Fibroblast of upper back skin (primary cell): ENCODE measurements at places on chromosomes 4 and X.
A peak's percentile ranks its signal among the peaks of the same experiment; 100 is the strongest.

DNA sequence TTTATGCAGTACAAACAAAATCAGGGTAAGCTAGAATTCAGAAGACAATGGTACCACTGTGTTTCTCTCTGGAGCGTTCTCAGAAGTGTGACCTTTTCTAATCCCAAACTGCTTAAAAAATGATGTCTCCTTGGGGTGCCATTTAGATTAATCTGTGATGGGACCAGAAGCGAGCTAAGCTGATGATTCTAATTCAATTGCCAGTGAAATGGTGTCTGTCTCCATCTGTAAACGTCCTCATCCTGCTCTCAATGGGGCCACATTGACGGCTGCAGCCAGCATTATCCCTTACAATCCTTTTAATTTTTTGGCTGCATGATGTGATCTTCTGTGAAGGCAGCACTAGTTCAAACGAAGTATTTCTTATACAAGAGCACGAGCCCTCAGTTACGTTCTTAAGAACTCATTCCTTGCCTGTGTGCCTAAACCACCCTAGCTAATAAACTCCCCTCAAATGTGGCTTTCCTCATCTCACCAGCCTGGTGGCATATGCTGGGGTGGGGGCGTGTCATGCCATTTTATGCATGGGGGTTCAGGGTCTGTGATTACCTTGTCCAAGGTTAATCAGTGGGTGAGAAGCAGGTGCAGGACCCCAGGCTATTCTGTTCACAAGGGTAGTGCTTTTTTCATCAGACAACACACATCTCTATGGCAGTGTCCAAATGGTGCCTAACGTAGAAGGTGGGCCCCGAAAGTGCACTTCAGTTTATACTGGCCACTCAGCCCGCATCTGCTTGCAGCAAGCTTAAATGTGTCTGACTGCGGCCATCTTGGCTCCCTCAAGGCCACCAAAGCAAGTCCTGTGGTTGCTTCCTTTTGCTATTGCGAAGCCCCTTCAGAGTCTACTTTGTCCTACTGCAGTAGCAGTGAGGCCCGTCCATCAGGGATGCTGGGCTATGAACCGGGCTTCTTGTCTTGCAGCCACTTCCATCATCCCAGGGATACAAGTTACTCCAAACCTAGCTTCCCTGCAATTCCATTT lies 45.7 kb upstream of the SLC2A9 start:
- DNase-seq: no peak

DNA sequence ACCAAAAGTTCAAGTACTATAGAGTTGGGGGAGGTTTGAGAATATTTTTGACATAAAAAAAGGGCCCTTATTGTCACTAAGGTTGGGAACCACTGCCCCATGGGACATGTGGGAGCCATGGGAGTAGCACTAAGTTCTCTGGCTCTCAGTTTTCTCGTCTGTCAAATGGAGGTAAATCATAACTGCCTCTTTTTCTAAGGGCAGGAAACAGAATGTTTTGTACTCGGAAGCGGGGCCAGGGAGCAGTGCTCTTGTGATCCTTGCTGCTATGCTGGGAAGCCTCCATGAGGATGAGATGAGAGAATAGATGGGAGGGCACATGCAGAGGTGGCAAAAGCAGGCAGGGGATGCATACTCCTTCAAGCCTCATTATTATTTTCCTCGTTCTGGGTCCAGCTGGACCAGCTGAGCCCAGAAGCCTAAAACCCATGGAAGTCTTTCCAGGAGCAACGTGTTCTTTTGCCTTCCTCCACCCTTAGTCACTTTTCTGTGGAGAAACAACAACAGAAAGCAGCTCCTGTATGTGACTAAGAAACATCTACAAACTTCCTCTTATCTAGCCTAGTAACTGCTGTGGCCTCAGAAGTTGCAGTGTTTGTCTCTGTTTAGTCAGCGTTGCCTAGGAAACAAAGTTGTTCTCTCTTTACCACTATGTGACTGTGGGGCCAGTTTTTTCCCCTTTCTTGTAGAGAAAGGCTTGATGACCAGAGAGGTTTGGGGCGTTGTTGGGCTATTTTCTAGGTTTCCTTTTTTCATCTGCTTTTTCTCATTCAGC lies 64.8 kb downstream of the TSC22D3 start:
- DNase-seq: peak; percentile 85

DNA sequence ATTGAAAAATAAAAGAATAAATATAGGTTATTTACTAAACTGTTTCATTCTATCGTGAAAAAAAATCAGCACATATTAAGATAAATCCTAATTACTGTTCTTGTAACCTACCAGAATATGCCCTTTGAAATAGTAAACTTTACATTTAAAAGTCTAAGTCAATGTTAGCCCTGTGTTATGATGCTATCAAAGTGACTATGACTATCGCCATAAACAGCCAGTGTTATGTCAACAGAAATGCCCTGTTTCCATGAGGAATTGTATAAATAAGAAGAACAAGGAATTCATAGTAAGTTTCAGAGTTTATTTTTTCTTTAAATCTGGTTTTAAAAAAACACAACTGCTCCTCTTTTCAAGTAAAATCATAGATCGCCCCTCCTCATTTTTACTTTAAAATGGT lies 11.4 kb downstream of the NR3C2 start:
- no peak for DNase-seq

- DNase-seq: no peak
These were observed 9.7 kb downstream of the AMMECR1 start for GRCh38 chrX:110308220-110308619.

DNA sequence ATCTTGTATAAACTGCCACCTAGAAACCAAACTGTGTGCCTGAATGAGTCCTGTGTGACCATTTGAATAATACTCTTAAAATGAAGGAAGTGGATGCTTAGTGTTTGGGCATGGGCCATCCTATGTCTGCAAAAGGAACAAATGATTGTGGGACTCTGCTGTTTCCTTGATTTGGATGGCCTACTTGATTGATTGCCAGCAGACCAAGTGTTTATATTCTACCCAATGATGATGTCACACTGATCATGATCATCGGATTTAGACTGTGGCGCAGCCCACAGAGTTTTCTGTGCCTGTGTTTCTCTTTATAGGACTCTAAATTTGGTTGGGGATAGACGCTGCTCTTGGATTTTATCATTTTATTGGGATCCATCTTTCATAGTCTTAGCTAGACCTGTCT lies 4.4 kb downstream of the SEPTIN11 start:
- DNase-seq: no peak

DNA sequence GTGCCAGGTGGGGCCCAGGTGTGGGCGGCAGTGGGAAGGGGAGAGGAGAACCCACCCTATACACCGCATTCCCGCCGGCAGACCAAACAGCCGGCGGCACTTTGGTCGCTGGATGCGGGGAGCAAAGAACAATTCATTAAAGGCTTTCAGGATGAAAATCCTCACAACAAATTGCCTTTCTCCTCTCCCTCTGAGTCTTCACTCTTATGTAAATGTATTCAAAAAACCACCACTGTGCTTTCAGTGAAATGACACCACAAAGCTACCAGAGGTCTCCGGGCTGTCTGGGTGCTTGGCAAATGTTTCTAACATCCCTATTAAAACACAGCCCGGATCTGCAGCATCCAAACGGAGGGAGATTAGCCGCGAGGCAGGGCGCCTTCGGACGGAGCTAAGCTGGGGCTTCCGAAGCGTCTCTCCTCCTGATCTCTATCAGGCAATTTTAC lies 171.8 kb upstream of the TBL1X start:
- no peak for DNase-seq

DNA sequence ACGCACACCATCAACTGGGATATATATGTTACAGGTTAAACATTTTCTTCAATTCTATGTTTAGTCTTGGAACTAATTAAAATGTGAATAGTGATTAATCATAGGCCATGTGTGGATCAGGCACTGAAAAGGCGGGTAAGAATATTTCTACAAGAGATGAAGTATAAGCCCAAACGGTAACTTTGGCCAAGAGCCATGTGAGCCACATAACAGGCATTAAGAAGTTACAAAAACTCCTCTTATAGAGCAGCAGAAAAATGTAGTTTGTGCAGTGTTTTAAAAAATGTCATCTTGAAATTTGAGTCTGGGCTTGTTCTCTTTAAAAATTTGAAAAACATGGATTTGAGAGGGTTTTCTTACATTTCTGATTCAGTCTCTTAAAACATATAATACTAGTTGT lies 521.8 kb upstream of the DIPK2B start:
- peak; percentile 79 for DNase-seq

- no peak for DNase-seq
These were observed 54.2 kb downstream of the MOSPD2 start for GRCh38 chrX:14927401-14927800.

DNA sequence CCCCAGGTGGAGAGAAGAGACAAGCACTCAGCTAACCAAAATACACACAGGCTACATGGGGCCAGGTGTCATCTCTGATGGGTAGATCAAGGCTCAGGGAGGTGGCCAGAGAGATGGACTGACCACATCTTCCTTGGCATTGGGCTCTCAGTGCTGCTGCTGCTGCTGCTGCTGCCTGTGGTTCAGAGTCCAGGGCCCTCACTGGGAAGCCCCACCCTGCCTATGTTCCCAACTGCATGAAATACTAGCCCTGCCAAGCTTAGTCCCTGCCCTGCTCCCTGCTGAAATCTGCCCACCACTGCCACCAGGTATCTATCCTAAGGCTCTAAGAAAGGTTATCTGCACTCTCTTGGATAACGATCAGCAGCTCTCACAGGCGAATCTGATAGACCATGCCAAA lies 118.7 kb downstream of the EFHC2 start:
- no peak for DNase-seq

DNA sequence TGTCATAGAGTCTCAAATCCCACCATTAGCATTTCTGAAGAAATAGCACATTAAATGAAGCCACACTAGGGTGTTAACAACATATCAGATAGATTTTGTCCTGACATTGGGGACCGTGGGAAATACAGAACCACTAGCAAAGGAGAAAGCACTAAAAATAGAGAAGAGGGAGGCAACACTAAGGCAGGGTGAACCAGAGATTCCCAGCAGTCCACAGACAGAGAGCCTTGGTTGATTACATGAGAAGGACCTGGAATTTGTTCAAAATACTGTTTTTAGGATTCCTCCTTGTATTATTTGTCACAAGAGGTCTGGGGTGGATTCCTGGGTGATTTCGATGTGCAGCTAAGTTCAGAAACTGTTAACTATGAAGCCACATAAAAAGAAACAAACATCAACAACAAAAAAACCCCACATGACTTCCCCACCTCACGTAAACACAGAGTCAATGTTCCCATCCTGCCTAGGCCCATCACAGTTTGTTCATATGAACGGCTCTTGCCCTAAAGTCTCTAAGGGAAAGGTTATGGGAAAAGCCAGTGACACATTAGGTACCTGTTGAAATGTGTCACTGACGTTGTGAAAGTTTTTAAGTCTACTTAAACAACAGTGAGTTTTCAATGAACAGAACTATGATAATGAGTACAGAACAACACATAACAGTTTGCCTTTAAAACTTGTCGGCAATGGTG lies 23.6 kb upstream of the GRSF1 start:
- DNase-seq: no peak

GRCh38 chrX:57379296-57379695 lies 92.8 kb downstream of the FAAH2 start:
- no peak for DNase-seq

DNA sequence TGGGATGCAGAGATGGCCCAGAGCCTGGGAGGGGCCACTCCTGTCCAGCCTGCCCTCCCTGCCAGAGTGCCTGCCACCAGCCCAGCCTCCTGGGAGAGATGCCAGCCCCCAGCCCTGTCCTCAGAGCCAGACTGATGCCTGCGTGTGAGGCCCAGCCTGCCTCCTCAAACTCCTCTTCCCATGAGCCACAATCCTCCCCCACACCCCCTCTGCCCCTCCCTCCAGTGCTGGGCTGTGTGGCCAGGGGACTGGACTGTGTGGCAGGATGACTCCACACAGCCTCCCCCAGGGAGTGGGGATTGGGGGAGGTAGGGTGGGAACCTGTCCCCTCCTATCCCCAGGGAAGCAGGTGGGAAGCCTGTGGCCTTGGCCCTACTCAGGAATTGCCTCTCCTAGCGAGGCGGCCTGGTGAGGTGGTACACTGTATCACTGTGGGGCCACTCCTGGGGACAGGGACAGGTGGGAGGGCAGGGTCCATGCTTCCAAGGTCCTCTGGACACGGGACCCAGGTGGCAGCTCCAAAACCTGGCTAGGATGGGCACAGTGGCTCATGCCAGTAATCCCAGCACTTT lies 4.3 kb upstream of the SH3BP2 start:
- no peak for DNase-seq

DNA sequence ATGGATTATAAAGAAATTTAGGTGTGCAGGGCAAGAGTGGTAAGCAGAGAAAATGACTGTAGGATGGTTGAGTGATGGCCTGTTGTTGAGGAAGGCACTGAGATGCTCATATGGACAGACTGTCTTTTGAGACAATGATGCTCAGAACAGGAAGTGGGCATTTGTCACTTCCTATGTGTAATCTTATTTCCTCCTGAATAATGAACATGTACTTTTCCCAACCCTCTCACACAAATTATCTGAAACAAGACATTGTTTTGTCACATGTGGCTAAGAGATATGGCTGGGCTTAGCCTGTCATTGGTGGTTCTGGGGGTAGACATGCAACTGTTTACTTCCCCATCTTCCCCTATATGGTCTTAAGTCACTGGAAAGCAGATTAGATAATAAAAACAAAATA lies 240.5 kb downstream of the CFAP47 start:
- no peak for DNase-seq

DNA sequence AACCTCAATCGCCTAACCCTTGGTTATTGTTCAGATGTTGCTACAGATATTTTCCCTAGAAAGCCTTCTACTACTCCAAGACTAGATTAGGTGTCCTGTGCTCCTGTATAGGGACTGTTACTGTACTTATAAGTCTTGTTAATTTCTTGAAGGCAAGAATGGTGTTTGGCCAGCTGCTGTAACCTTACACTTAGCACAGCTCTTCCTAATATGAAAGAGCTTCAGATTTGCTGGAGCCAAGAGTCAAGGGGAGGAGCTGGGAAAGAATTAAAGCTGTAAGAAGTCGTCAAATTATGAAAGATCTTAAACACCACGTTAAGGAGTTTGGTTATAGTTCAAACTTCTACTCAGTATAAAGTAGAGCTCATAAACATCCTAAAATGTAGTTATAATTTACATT lies 245.9 kb upstream of the TLL1 start:
- no peak for DNase-seq

GRCh38 chrX:73556159-73556558 lies 6.8 kb upstream of the CHIC1 start:
- no peak for DNase-seq

DNA sequence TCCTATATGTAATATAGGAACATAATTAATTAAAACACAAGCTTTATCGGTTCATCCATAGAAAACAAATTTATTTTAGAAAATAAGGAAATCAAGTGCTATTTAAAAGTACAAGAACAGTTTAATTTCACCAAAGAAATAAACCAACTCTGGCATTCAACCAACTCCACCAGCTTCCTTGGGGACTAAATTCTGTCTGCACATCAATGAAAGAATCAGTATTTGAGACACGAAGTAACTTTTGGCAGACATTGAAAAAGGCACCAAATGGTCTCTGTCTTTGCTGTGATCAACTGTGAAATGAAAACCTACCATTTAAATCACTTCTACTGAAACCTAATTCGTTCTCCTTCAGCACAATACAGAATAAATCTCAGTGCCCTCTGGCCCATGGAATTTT lies 719.7 kb upstream of the GRIA3 start:
- DNase-seq: no peak
